T-helper 9 cell (primary cell): ENCODE measurements at places on chromosomes 5 and 9.

DNA sequence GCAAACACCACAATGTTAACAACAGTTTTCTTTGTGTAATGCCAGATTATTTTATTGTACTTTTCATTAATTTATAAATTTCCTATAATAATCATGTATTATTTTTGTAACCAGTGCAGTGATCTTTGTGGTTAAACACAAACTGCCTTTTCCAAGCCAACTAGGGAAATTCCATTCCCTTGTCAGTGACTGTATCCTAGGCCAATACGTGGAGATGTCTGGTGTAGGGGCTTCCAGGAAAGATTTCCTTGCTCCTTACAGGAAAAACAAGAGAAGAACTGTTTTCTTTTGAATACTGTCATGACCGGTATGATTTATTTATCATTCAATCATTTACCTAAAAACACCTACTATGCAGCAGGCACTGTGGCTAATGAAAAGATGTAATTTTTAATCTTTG lies 31.4 kb downstream of the FANCC start:
- DNase-seq = no peak

- no peak for DNase-seq
Observed at GRCh38 chr5:64077589-64077988, 88.1 kb upstream of the RNF180 start.

GRCh38 chr5:168781941-168782571 lies 202.9 kb upstream of the PANK3 start:
- no peak for DNase-seq

GRCh38 chr5:143893638-143894037 lies 81.7 kb downstream of the HMHB1 start:
- no peak for DNase-seq

GRCh38 chr5:60366489-60366888 lies 333.5 kb downstream of the DEPDC1B start:
- no peak for DNase-seq

GRCh38 chr5:117245130-117245529 lies 670.5 kb upstream of the SEMA6A start:
- no peak for DNase-seq

GRCh38 chr9:81851340-81851739 lies 76.9 kb upstream of the SPATA31D4 start:
- DNase-seq = no peak

DNA sequence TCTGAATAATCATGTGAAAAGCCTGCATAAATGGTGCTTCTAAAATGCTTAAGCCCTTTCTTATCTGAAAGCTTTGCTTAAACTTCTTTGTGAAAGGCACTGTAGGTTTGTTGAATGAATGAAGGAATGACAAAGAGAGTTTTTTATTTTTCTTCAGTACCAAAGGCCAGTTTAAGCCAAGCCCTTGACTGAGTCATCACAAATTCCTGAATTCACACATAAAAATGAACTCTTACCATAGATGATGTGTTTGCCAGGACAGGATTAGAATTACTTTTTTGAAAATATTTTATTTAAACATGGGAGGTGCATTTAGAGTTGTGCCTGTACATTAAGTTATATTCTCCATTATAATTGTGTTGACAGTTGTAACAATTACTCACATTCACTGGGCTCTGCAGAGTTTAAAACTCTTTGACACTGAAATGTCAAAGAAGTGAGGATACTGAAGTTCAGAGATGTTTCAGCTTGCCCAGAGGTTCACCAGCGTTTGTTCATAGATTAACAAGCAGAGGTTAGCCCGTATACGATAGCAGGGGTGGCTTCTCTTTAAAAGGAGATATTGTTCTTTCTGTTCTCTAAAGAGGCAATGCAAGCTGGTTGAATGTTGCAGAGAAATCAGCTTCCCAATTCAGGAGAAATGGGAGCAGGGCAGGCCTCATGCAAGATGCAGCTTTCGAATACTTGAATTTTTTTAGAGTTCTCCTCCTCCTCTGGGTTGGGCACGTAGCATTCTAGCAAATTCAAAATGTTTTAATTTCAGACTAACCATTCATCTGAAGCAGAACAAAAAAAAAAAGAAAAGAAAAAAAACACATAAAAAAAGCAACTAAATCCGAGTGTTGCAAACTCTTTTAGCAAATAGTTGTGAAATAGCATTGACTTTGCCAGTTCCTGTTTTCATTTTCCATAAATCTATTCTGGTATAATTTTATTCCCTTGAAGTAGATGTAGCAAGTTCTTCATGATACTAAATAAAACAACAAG lies 358.7 kb upstream of the KLF4 start:
- no peak for DNase-seq

DNA sequence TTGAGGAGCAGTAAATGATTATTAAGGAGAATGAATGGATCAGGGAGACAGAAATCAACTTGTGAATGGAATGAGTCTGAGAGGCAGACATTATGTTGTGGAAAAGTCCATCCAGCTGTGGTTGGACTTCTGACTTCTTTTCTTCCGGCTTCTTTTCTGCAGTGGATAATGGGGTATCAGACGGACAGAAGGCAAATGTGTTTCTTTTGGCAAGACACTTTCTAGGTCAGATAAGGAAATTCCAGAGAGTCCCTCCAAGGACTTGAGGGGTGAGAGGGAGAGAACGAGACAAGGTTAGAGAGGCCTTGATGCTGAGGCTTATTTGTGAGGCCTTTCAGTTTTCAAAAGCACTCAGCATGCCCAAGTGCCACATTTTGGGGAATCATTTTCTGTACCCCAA lies 17.1 kb upstream of the GRHPR start:
- DNase-seq = no peak

GRCh38 chr9:95368377-95369160 lies 51.1 kb upstream of the FANCC start:
- DNase-seq = no peak

DNA sequence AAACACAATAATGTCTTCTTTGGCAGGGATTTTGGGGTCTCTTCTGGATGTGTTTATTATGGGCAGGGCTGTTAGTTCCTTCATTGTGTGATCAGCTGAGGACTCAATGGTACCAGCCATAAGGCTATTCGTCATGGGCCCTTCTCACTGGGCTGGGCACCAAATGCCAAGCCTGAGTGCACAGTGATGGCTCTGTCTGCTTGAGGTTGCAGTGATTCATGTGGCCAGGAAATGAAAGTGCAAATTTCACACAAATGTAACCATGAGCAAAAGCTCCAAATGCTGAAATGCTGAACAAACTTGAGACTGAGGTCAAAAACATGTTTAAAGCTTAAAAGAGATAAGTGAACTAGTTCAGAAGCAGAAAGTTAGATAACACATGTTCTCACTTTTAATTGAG lies 191.0 kb downstream of the TARS1 start:
- no peak for DNase-seq

GRCh38 chr9:81393985-81394811 lies 295.1 kb downstream of the TLE1 start:
- DNase-seq = no peak

DNA sequence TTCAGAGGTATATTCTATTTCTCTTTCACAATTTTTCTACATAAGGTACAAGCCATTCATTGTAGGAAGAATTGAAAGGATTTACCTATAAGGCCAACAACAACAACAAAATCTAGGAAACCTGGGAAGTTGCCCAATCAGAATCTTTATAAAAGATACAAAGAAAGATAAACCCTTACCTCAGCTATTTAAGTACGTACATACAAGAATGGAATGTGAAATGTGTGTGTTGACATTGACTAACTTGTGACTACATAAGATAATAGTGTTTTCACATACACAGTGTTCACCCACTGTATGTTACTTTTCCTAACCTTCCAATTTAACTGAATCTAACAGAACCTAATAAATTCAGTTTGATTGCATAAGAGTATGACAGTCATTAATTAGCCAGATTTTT lies 154.1 kb downstream of the ADAMTS6 start:
- DNase-seq = no peak

- DNase-seq = no peak
Observed at GRCh38 chr5:67004730-67005350, 191.8 kb downstream of the CD180 start.

DNA sequence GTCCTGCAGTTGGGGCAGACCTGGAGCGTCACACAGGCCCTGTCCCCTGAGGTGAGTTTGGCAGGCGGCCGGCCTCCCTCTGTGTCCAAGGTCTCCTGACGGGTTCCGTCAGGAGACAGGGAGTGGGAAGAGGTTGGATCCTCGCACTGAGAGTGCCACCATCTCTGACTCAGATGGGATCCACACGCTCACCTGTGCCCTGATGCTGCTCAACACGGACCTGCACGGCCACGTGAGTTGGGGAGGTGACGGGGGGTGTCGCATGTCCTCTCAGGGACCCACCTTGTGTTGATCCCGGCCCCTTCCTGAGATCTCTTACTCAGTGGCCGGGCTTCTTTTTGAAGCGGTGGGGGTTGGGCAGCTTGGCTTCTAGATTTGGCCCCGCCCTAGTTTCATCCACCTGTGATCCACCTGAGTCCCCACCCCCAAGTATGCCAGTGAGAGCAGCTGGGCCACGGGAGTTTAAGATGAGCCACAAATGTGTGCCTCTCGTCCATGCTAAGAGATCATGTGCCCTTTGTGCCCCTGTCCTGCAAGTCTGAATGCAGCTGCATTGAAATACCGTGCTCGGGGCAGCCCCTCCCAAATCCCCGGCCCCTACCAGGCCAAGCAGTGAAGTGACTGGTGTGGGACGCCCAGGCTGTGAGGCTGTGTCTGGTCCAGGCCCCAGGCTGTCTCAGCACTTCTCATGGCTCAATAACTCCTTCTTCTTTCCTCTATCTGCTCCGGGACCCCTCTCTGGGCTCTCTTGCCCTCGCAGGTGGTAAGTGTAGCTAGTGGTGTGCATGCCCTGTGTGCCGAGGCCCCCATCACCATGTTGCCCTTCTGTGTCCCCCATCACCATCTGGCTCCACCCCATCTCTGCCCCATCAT lies 27.2 kb downstream of the PSD2 start:
- no peak for DNase-seq

- DNase-seq = no peak
Observed at GRCh38 chr5:172740428-172741205, 30.4 kb downstream of the DUSP1 start.

DNA sequence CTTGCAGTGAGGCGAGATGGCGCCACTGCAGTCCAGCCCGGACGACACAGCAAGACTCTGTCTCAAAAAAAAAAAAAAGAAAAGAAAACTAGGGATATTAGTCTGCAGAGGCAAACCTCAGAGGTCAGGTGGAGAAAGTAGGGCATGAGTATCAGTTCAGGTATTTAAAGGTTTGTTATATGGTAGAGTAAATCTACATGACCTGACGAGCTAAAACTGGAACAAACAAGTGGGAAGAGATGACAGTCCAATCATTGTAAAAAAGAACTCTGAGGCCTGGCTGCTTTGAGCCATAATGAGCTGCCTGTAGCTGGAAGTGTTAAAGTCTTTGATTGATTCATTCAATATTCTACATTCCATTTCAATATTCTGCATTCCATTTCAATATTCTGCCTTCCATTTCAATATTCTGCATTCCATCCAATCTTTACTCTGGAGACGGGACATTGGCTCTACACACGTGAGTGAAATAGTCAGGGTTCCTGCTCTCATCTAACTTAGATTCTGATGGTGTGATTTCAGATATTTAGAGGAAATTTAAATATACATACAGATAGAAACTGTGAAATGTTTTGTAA lies 28.9 kb upstream of the GRAMD2B start:
- DNase-seq = no peak

GRCh38 chr9:136608348-136609159 lies 54.2 kb upstream of the EGFL7 start:
- DNase-seq = no peak

DNA sequence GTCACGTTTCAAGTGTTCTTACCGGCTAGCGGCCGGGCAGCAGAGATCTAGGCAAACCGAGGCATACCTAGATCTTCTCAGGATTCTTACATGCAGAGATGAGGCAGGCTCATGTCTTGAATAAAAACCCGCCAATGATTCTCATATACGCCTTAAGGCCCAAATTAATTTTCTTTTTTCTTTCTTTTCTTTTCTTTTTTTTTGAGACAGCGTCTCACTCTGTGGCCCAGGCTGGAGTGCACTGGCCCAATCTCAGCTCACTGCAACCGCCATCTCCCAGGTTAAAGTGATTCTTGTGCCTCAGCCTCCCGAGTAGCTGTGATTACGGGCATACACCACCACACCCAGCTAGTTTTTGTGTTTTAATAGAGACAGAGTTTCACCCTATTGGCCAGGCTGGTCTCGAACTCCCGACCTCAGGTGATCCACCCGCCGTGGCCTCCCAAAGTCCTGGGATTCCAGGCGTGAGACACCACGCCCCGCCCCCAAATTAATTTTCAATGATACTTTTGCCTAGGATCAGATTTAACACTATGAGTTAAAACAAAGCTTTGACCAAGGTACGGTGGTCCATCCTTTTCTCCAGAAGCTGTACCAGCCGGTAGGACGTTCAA lies 1.5 kb downstream of the C9orf40 start:
- no peak for DNase-seq

- no peak for DNase-seq
Observed at GRCh38 chr9:104468261-104468660, 35.8 kb upstream of the OR13F1 start.
